ENCODE measurements at places on chromosomes 4 and X.

DNA sequence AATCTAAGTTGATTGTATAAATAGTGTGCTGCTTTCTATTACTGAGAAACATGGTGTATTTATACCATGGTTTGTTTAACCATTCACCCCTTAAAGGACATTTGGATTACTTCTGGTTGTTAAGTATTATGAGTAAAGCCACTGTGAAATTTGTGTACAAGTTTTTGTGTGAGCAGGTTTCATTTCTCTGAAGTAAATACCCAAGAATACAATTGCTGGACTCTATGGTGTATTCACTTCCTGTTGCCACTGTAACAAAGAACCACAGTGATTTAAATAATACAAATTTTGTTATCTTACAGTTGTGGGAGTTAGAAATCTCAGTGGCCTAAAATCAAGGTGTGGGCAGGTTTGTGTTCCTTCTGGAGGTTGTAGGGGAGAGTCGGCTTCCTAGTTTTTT lies 869.6 kb downstream of the CCSER1 start:
- DNase-seq: no peak

- DNase-seq: no peak
Observed at GRCh38 chr4:10589321-10589720, 95.2 kb downstream of the CLNK start.

- DNase-seq: no peak
Observed at GRCh38 chrX:97692575-97692974, 808.9 kb downstream of the RPA4 start.

DNA sequence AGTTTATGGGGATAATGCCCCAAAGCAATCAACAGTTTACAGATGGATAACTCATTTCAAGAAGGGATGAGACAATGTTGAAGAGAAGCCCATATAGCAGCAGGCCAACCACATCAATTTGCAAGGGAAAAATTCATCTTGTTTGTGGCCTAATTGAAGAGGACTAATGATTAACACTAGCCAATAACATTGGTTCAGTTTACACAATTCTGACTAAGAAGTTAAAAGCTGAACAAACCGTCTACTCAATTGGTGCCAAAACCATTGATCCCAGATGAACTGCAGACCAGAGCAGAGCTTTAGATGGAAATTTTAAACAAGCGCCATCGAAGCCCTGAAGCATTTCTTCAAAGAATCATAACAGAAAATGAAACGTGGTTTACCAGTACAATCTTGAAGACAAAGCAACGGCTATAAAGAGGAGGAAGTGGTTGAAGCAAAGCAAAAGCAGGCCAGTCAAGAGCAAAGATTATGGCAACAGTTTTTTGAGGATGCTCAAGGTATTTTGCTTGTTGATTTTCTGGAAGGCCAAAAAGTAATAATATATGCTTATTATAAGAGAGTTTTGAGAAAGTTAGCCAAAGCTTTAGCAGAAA lies 20.5 kb upstream of the BLTP1 start:
- DNase-seq: peak; percentile 9

DNA sequence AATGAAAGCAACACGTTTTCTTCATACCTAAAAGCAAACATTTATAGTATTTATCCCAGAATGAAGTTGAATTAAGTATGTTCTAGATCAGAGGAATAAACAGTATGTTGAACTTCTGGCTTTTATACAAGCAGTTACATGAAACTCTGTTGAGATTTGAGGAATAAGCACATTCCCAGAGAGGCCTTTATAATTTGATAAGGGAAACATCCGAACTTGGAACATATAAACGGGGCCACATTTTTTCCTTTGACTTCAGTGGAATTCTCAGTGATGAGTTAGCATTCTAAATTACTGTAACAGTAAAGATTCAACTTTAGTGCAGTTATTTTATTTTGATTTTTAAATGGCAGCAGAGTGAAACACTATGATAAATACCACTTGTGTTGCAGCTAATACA lies 119.5 kb downstream of the GLRA3 start:
- DNase-seq: no peak

GRCh38 chr4:94525993-94526728 lies 74.4 kb downstream of the PDLIM5 start:
- no peak for DNase-seq

DNA sequence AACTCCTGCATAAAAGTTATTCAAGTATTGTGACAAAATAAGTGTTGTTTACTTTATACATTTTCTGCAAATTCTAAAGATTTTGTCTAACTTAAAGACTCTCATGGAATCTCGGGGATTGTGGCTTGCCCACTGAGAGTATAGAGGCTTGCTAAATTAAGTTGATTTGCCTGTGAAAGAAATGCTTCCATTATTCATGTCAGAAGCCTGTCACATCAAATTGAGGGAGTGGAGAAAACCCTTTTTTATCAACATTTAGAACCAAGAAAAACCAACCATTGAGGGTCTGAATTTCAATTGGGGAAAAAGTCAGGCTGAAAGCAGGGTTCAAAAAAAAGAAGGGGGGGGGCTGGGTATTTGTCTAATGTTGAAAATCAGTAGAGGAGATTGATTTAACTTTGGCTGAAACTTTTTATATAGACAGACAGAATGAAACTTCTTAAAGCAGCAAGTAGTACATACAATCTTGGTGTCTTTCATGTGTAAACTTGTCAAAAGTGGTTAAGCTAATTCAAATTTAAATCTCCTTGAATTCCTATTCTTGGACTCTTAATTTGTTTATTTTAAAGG lies 144.8 kb upstream of the CXorf66 start:
- DNase-seq: no peak

DNA sequence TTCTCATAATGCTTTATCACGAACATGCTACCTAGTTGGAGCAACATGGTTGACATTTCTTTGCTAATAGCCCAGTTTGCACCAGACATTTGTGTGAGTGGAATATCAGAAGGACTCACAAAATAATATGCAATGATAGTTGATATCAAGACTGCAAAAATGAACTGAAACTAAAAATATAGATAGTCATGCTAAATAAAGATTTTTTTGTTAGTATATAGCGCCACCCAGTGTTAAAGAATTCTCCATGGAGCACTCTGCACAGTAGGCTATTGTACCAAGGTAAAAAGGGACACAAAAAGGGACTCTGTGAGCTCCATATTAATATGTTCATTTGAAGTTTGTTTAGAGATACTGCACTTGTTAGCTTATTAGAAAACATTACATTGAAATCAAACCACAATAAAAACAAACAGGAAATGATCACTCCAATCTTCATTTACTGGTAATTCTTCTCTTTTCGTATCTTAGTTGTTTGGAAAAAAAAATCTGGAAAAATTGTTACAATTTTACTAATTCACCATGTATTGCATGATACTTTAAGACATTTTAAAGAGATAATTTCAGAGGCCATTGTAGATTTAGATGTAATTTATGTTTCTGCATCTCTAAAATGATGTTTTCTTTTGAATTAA lies 1509.6 kb downstream of the ADGRL3 start:
- no peak for DNase-seq

DNA sequence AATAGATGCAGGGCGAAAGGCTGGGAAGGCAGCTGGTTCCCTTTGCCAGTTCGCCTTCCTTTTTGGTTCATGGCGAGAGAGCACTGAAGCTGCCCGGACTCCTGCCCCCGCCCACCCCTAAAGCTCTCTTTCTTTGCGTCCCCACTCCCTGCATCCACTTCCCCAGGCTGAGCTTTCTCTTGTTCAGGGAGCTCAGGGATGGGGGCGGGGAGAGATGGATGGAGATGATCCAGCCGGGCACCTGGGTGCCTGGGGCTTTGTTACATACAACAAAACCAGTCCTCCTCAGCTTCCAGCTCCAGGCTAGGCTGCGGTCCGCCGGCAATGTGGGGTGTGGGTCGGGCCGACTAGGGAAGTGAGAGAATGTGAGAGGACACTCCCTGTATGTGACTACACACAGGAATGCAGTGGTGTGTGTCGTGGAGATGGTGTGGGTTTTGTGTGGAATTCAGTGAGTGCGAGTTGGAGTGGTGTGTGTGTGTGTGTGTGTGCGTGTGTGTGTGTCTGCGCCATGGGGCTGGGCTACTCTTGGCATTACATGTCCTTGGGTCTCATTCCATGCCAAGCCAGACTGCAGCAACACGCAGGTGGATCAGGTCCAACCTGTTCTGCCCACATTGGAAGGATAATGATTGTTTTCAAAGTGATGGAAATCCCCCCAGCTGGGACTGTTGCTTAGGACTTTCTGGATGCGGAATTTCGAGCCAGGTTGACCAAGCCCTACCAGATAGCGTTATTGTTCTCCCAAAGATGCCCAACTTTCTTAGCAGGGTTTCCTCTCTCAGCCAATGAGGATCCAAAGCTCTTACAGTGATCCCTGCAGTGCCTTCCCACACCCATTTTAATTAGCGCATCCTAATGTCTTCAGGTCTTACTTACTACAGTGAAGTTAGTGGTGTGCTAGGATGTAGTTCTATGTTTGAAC lies 149.4 kb upstream of the CHRDL1 start:
- no peak for DNase-seq

GRCh38 chrX:136497556-136498052 lies at the start of gene HTATSF1:
Gene HTATSF1, plus strand, starts transcription at chrX:136497592. Its CDS starts 93 bp downstream, at chrX:136497685.
- DNase-seq: no peak

DNA sequence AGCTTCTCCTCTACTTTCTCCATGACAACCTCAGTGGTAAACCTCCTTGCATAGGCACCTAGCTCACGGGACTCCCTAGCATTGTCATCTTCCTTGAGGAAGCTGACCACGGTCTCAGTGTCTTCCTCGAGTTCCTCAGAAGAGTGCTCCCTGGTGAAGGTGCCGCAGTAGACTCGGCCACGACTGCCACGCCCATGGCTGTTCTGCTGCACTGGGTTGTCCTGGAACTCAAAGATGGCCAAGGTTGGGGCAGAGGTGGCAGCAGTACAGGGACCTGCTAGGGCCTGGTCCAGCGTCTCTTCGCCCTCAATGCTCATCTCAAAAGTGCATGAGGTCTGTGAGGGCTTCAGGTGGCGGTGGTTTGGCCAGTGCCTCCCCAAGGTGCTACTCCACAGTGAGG lies 147.9 kb upstream of the ARHGEF9 start:
- no peak for DNase-seq

DNA sequence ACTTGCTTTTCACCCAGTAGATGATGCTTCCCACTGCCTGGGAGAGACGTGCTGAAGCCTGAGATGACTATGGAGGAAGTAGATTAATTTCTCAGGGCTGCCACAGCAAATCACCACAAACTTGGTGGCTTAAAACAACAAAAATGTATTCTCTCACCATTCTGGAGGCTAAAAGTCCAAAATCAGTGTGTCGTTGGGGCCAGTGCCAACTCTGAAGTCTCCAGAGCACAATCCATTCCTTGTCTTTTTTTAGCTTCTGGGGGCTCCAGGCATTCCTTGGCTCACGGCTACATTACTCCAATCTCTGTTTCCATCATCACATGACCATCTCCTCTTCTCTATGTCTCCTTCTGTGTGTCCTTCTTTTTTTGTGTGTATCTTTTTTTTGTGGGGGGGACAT lies 105.8 kb upstream of the C1QTNF7 start:
- no peak for DNase-seq

DNA sequence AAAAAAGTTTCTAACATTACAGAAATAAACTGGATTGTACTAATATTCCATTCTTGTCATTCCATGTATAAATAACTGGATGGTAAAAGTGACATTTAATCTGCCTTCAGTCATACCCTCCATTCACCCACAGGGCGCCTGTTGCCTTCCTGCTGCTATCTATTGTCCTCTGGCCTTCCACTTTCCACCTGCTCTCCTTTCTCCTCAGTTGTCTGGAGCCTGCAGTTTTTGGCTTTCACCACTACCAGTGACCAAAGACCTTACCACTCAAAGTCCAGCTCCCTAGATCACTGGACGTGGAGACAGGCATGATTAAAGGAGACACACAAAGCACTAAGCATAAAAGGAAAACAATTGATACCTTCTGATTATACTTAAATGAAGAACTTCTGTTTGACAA lies 46.2 kb upstream of the NHS start:
- no peak for DNase-seq

DNA sequence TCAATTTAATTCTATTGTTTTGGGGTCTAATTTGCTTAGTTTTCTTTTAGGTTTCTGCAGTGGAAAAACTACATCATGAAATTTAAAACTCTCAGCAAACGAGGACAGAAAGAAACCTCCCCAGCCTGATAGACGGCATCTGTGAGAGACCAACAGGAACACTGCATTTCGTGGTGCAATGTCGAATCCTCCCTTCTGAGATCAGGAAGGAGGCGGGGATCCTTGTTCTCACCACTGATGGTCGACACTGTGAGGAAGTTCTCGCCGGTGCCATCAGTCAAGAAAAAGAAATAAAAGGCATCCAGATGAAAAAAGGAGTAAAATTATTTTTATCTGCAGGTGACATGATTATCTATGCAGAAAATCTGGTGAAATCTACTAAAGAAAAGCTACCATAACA lies 16.5 kb downstream of the GAK start:
- peak; percentile 24 for DNase-seq

GRCh38 chrX:129651756-129652564 lies 2.8 kb downstream of the APLN start:
- DNase-seq: no peak

GRCh38 chr4:134174271-134174670 lies 27.3 kb downstream of the PABPC4L start:
- no peak for DNase-seq

- DNase-seq: no peak
Observed at GRCh38 chr4:189278597-189279165, 662.0 kb upstream of the FRG1 start.

- no peak for DNase-seq
Observed at GRCh38 chr4:116101321-116101720, 984.1 kb downstream of the TRAM1L1 start.

GRCh38 chrX:68411729-68412128 lies 21.6 kb downstream of the OPHN1 start:
- DNase-seq: no peak

DNA sequence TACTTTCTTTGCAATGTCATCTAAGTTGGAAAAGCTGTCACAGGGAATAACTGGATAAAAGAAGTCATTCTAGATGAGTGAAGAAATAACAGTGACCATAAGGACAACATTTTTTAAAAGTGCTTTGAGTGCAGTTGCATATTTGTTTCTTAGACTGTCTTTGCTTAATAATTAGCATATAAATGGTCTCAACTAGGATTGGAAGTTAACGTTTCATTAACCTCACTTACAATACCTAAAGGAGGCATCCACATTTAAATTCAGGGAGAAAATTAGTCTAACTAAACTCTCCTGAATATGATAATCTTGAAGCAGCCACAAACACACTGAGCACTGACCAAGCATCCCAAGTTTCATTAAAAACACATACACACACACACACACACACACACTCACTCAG lies 780.7 kb downstream of the PCDH18 start:
- no peak for DNase-seq

- DNase-seq: no peak
Observed at GRCh38 chrX:367866-368265, 18.8 kb downstream of the PPP2R3B start.

GRCh38 chrX:69565247-69565815 lies 50.6 kb upstream of the EDA start:
- no peak for DNase-seq

- DNase-seq: no peak
Observed at GRCh38 chr4:176902710-176903323, 110.1 kb upstream of the VEGFC start.

DNA sequence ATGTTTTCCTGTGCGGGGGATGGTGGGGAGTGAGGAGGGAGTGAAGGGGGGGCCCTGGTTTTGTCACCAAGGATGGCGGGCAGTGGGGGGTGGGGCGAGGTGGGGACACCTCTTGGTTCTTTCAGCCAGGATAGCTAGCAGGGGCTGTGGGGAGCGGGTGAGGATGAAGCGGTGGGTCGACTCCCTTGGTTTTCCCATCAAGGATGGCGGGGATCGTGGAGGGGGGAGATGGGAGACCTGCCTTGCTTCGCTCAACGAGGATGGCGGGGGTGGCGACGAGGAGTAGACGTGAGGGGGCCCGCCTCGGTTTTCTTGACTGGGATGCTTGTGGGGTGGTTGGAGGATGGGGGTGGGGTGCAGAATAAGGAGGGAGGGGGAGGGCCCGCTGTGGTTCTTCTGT lies 643 bp downstream of the FHL1 start:
- peak; percentile 15 for DNase-seq

Data from CD4-positive, alpha-beta T cell treated with Interleukin-6 for 4 hours (primary cell).